ENCODE measurements at places on chromosomes 12 and 14. TPM values are rescaled to one million over a fixed set of nuclear protein-coding genes. Genes with fewer than 3 reads are reported as not detected.
A peak's percentile ranks its signal among the peaks of the same experiment; 100 is the strongest.

DNA sequence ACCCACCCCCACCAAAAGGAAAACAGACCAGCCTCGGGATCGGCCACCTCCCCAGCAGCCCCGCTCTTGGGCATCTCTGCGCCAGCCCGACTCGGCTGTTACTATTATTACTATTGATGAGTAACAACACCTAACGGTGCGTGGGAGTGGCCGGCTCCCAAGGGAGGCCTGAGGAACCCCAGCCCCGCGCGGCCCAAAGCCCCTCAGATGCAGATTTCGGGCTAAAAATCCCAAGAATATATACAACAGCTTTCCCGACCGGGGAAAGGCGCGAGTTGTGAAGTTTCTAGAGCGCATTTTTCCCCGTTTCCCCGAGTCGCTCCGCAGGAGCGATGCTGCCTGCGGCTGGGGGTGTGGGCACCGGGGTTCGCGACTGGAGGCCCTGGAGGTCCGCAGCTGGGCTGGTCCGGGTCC lies 565 bp downstream of the NT5DC3 start:
- DNase-seq = peak; percentile 23

Gene NYNRIN
- total RNA-seq = 21.3 TPM

Gene ACSM4
- total RNA-seq = not detected

DNA sequence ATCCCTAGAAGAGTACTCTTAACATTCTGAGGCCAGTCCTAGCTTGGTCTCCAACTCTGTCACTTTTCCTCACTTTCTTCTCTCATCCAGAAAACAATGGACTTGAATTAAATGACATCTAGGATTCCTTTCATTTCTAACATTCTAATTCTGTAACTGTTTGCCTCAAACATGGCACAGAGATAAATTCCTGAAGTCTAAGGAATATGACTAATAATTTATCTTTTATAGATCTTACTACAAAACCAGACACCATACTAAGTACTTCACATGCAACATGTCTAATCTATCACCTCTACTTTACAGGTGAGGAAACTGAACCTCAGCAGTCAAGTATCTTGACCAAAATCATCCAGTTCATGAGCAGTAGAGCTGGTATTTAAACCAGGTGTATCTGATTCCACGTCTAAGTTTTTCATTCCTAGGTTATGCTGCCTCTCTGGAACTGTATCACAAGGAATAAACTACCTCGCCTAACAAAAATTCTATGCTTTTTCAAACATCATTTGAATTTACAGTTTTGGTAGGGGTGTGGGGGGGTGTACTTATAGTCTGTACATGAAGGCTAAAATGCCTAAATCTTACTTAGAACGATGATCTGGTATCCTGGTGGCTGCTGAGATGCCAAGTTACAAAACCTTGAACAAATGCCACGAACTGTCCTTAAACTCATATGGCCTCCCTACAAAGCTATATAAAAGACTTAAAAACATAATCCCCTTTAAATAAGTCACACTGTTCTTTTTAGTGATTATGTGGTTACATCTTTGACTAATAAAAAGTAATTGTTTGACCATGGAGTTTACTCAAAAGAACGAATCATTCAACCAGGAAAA lies 41.6 kb downstream of the ATXN2 start:
- DNase-seq = no peak

- no peak for DNase-seq
Measured at GRCh38 chr12:85820101-85820500, 16.1 kb downstream of the RASSF9 start.

DNA sequence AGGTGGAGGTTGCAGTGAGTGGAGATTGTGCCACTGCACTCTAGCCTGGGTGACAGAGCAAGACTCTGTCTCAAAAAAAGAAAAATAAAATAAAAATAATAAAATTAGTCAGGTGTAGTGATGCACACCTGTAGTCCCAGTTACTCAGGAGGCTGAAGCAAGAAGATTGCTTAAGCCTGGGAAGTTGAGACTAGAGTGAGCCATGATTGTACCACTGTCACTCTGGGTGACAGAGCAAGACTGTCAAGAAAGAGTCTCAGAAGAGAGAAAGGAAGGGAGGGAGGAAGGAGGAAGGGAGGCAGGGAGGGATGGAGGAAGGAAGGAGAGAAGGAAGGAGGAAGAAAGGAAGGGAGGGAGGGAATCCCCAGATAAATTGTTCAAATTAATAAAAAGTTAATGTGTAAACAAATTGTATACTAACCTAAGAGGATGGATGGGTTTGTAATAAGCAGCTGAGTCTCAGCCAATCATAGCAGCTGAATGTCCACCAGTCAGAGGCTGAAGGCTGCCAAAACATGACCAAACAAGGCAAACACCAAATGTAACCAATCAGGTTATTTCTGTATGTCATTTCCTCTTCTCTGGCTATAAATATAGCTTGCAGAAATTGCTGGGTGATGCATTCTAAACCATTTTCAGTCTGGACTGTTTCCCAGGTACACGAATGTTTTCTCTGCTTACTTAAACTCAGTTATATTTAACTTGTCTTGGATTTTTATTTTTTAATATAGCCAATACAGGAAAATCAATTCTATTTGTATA lies 6.1 kb upstream of the CDCA4 start:
- peak; percentile 11 for DNase-seq

All from HT-29 (cell line).